ENCODE measurements at places on chromosomes 16 and 17.

- no peak for DNase-seq
Observed at GRCh38 chr17:40073454-40074174, 10.8 kb downstream of the THRA start.

GRCh38 chr16:2811703-2812471, 5.2 kb upstream of the PRSS21 start:
- no peak for DNase-seq

- DNase-seq: no peak
Observed at GRCh38 chr16:66662445-66663194, 33.9 kb downstream of the CMTM4 start.

DNA sequence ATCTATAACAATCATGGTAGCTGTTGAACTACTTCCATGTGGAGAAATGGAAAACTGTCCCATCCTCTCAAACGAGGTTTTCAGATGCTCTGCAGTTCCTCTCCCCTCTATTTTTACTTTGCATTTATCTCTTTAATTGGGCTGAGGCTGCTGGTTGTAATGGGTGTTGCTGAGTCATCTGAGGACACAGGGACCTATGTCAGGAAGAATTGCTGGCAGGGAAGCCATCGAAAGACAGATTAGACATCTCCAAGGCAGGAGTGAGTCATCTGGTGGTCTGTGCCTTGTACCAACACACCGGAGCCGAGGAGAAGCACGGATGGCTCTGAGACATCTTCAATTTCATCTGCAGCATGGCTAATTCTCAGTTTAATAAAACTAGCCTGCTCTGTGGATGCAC, 394.5 kb downstream of the GRIN2A start:
- no peak for DNase-seq

All from stimulated activated CD4-positive, alpha-beta T cell treated with anti-CD3 and anti-CD28 coated beads, Interleukin-12 subunit alpha, Interleukin-12 subunit beta, amount 100 ng/mL, for 4 hours (primary cell).